ENCODE measurements at places on chromosomes 12 and 14. TPM values are rescaled to one million over a fixed set of nuclear protein-coding genes. Genes with fewer than 3 reads are reported as not detected.

DNA sequence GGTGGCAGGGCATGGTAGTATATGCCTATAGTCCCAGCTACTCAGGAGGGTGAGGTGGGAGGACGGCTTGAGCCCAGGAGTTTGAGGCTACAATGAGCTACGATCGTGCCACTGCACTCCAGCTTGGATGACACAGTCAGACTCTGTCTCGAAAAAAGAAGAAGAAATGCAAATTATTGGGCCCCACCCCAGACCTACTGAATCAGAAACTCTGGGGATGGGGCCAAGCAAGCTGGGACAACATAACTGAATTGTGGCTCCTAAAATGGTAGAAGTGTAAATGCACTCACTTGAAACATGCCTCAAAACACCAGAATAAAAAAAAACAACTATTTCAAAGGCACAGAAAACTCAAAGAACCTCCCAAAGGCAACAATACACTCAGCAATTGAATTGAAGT lies 37.0 kb downstream of the CIT start:
- H3K27ac ChIP-seq = no peak overlapping the region
- H3K27me3 ChIP-seq = no peaks in the 10 kb centered on the region
- H3K4me3 ChIP-seq = no peak overlapping the region
- H3K36me3 ChIP-seq = no peaks in the 10 kb centered on the region

The B4GALNT1 gene
- total RNA-seq = not detected

The NOXRED1 gene
- total RNA-seq = 0.38 TPM

The PIANP gene
- not detected for total RNA-seq

The P2RX7 gene
- total RNA-seq = 14.0 TPM

The MYH6 gene
- total RNA-seq = not detected

Measured in suprapubic skin (tissue), 4 donors.